ENCODE measurements at places on chromosomes 3 and 15. TPM values are rescaled to one million over a fixed set of nuclear protein-coding genes. Genes with fewer than 3 reads are reported as not detected.
A peak's percentile ranks its signal among the peaks of the same experiment; 100 is the strongest.

Gene CYP1A2
- total RNA-seq = not detected

Gene SAMMSON
- not detected for total RNA-seq

- no peak for ATAC-seq
These were observed 620.3 kb upstream of the AGTR1 start for GRCh38 chr3:148077318-148077923.

GRCh38 chr3:153282355-153282754, 120.3 kb downstream of the RAP2B start:
- ATAC-seq = no peak

DNA sequence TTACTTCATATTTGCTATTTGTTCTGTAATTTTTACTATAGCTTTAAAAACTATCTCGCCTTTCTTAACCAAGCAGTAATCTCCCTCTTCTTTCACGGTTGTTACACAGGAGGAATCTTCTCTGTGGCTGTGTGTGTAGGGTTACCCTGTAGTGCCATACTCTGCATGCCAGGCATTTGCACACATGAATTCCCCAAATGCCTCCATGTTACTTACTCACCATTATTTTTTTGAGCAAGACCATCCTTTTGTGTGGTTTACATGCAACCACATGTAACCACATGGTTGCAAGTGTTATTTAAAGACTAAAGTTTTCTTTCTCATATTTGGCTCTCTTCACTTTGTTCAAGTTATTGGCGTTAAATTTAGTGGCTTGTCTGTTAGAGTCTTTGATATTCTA, 45.5 kb downstream of the HPS3 start:
- no peak for ATAC-seq

DNA sequence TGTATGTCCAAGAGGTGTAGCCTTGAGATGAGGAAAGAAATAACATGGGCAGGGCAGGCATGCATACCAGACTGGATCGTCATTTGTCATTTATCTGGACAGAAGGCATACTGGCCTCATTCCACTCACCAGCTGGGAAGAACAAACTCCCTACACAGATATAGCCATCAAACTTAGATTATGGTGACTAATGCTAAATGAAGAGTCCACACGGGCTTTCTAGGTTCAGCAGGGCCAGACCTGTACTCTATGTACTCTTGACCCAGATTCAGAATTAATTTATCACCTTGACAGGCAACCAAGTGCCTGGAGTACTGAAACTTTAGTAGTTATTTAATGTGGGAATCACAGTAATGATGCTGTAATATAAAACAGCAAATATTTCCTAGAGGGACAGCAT, 164.3 kb upstream of the IL12A start:
- peak; percentile 92 for ATAC-seq

DNA sequence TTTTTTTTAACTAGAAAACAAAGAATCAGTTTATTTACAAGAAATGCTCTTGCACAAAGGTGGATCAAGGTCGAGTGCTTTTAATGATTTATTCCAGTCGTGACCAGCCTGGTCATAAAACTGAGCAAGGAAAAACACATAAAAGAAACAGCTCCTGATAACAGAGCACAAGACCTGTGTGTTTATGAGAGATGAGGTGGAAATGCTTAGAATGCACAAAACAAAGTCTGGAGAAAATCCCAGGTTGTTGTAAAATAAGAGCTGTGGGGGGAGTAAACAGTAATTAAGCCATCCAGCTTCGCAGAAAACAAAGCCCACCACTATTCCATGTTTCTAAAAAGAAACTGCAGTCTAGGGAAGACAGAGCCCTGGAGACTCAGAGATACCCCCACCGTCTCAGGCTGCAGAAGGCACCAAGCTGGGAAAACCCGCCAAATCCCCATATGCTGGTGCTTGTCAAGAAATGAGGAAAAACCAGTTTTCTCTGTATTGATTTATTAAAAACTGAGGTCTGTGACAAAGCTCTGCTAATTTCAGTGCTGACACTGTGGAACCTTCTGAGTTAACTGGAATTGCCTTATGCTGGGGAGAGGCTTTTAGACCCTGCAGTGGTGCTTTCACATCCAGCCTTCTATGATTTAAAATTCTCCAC, 139.3 kb downstream of the ADAMTS17 start:
- no peak for ATAC-seq

- ATAC-seq = no peak
These were observed 64.2 kb downstream of the DMXL2 start for GRCh38 chr15:51558411-51558810.

DNA sequence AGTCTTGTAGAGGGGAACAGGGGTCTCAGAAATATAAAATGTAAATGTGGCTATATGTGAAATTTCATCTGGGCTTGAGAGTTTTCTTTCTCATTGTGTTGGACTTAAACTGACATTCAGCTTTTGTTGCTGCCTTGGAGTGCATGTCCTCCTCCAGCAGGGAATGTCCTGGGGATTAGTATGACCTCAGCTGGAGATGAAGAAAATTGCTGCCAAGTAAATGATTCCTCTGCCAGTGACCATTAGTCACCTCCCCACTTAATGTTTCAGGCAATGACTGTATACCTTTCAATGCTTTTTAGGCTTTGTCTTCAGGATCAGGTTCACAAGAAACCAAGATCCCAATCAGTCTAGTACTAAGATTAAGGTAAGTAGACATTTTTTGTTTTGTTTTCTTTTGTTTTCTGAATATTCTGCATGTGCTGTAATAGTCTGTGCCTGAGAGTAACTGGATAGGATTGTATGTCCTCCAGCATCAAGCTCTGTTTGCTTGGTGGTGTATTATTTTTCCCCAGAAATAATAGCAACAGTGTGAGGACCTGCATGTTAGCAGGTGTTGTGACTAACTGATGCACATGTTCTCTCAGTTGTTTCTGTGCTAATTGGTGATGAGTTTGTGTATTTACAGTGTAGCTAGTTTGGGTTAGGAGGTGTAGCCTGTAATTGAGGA, 18.1 kb upstream of the SLC22A13 start:
- ATAC-seq = peak; percentile 93

Data from esophagus mucosa (tissue), 1 donor.